ENCODE measurements at places on chromosomes 6 and 20. TPM values are rescaled to one million over a fixed set of nuclear protein-coding genes. Genes with fewer than 3 reads are reported as not detected.
A peak's percentile ranks its signal among the peaks of the same experiment; 100 is the strongest.

- H3K36me3 ChIP-seq, result no peaks in the 10 kb centered on the region
- H3K4me3 ChIP-seq, result no peak overlapping the region
- DNase-seq, result no peak
- no peak overlapping the region for H3K27ac ChIP-seq
Observed at GRCh38 chr6:84356907-84357306, 129.5 kb upstream of the CEP162 start.

GRCh38 chr6:161242113-161242512, 31.7 kb downstream of the AGPAT4 start:
- no peak overlapping the region for H3K4me3 ChIP-seq
- no peak overlapping the region for H3K27ac ChIP-seq
- H3K27me3 ChIP-seq, result no peaks in the 10 kb centered on the region
- H3K4me1 ChIP-seq, result no peaks in the 10 kb centered on the region
- no peaks in the 10 kb centered on the region for H3K36me3 ChIP-seq

DNA sequence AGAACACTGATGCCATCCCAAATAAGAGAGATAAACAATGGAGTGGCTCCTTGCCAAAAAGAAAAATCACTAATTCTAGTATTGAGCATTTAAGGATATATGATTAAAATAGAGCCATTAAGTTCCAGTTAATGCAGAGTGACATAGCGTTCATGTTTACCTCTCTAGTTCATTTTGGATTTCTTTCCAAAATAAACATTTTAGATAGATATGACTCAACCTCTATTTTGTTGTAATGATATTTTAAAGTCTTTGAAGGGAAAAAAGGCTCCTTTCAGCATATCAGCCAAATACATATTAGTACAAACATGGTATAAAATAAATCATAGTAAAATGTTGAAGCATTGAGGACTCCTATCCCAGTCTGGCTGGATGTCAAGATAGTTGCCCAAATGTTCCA, 33.4 kb downstream of the RWDD2A start:
- H3K36me3 ChIP-seq, result no peaks in the 10 kb centered on the region
- H3K27ac ChIP-seq, result no peak overlapping the region
- DNase-seq, result peak; percentile 46
- no peak overlapping the region for H3K4me3 ChIP-seq

GRCh38 chr6:156842598-156843250, 65.5 kb downstream of the ARID1B start:
- no peak overlapping the region for H3K4me3 ChIP-seq
- H3K27me3 ChIP-seq, result no peaks in the 10 kb centered on the region
- H3K36me3 ChIP-seq, result no peaks in the 10 kb centered on the region

DNA sequence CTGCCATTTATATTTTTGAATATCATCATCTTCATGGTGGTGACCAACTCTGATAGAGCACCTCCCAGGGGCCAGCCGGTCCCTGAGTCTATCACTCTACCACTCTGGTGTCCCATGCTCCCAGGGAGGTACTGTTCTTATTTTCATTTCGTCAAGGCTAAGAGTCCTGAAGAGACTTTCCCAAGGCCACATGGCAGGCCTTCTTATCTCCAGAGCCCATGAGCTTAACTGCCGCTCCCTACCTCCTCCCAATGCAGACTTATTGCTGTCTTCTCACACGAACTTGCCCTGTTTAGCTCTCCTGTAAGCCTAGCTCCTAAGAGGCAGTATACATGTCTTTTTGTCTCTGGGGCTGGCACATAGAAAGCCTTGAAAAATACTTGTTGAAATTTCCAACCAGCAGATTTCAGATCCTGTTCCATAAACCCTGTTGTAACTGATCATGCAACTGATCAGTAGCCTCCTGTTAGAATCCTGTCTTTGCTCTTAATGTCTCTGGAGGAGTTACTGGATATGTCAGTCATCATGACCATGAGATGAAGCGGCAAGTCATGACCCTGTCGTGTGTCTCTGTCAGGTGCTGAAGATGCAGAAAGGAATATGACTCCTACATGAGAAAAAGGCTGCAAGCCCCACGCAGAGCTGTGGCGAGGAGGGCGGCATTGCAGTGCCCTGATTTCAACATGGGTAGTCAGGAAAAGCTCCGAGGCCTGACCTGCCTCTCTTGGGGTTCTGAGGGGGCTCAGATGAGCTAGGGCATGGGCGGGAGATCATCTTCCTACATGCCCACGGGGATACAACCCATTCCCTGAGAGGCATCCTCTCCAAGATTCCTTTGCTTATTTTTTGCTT, 60.0 kb downstream of the TTI1 start:
- DNase-seq, result no peak
- no peak overlapping the region for H3K27ac ChIP-seq
- H3K36me3 ChIP-seq, result no peaks in the 10 kb centered on the region

Gene TFAP2C
- not detected for polyA plus RNA-seq

GRCh38 chr6:52227495-52227894, 16.8 kb downstream of the IL17F start:
- no peak overlapping the region for H3K27ac ChIP-seq
- no peaks in the 10 kb centered on the region for H3K27me3 ChIP-seq
- no peaks in the 10 kb centered on the region for H3K4me1 ChIP-seq

Gene TFAP2A
- 0.11 TPM for polyA plus RNA-seq

Gene BTN1A1
- polyA plus RNA-seq, result not detected

Gene ADGB
- polyA plus RNA-seq, result not detected

DNA sequence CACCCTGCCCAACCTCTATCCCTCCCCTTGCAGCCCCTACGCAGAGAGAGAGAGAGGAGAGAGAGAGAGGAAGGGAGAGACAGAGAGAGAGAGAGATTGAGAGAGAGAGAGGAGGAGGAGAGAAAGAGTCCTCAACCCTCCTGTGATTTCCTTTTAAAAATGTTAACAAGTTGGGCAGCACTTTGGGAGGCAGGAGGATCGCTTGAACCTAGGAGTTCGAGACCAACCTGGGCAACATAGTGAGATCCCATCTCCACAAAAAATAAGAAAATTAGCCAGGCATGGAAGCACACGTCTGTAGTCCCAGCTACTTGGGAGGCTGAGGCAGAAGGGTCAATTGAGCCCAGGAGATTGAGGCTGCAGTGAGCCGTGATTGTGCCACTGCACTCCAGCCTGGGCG, 30.1 kb downstream of the CPNE5 start:
- DNase-seq, result no peak
- H3K4me3 ChIP-seq, result no peak overlapping the region
- no peaks in the 10 kb centered on the region for H3K36me3 ChIP-seq
- H3K27me3 ChIP-seq, result no peaks in the 10 kb centered on the region

Gene TMEM170B
- polyA plus RNA-seq, result 0.92 TPM

DNA sequence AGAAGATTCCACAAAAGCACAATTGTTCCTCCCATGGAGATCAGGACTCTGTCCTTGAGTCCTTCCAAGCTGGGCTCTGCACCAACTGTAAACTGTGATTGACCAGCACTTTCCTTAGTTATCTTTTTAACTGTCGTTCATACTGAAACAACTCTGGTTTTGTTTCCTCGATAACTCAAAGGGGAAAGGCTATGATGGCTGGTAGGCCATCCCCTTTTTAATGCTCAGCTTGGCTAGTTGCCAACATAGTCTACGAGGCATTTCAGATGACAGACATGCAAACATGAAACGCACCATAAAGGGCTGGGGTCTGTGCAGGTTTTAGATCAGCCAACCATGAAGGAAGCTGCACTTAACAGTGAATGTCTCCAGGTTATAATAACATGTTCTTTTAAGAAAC, 497.1 kb upstream of the ARID1B start:
- no peaks in the 10 kb centered on the region for H3K4me1 ChIP-seq
- H3K4me3 ChIP-seq, result no peak overlapping the region
- DNase-seq, result no peak
- H3K36me3 ChIP-seq, result no peaks in the 10 kb centered on the region
- H3K27ac ChIP-seq, result no peak overlapping the region
- H3K27me3 ChIP-seq, result no peaks in the 10 kb centered on the region

- H3K4me3 ChIP-seq, result peak overlapping the region; percentile 83
- no peak overlapping the region for H3K27ac ChIP-seq
- peaks cover 15% of the 10 kb centered on the region for H3K27me3 ChIP-seq
- peaks cover 13% of the 10 kb centered on the region for H3K4me1 ChIP-seq
- no peak for DNase-seq
Observed at GRCh38 chr6:32852018-32852843, 1.3 kb downstream of the TAP1 start.

GRCh38 chr6:153677522-153677921, 361.5 kb upstream of the OPRM1 start:
- DNase-seq, result no peak
- H3K4me1 ChIP-seq, result no peaks in the 10 kb centered on the region
- no peak overlapping the region for H3K4me3 ChIP-seq
- no peaks in the 10 kb centered on the region for H3K27me3 ChIP-seq
- no peak overlapping the region for H3K27ac ChIP-seq
- H3K36me3 ChIP-seq, result no peaks in the 10 kb centered on the region

Gene USP49
- polyA plus RNA-seq, result 2.4 TPM

- peaks cover 3% of the 10 kb centered on the region for H3K36me3 ChIP-seq
- peaks cover 43% of the 10 kb centered on the region for H3K4me1 ChIP-seq
- peak overlapping the region; percentile 3 for H3K4me3 ChIP-seq
- H3K27ac ChIP-seq, result peak overlapping the region; percentile 19
Observed at GRCh38 chr6:121441477-121441876, 6.0 kb downstream of the GJA1 start.

DNA sequence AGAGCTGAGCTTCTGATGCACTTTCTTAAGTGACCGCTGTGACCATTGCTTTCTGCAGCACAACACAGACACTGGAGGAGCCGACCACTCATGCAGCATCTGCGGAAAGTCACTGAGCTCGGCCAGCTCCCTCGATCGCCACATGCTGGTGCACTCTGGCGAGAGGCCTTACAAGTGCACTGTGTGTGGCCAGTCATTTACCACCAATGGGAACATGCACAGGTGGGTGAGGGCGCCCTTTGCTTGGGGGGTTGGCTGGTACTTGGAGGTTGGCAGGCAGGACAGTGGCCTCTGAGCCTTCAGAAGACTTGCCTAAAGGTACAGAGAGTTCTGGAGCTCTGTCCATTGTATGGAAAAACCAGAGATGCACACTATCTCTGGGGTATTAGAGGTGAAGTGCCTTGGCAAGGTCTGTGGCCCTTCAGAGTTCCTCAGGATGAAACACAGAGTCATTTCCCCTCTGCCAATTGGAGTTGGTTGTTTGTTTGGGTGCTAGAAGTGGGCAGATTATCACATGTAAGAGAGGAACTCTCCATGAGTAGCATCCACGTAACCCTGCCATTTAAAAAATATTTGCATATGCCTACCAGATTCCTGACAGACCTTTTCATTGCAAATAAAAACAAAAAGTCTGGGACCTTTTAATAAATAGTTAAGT, 81.5 kb downstream of the RREB1 start:
- H3K4me3 ChIP-seq, result no peak overlapping the region
- DNase-seq, result no peak
- H3K4me1 ChIP-seq, result no peaks in the 10 kb centered on the region
- no peaks in the 10 kb centered on the region for H3K27me3 ChIP-seq
- H3K27ac ChIP-seq, result no peak overlapping the region

Gene TNXB
- polyA plus RNA-seq, result 0.24 TPM

- peaks cover 9% of the 10 kb centered on the region for H3K4me1 ChIP-seq
- H3K27me3 ChIP-seq, result no peaks in the 10 kb centered on the region
- peak; percentile 53 for DNase-seq
Observed at GRCh38 chr6:67683960-67684359, 951.1 kb upstream of the ADGRB3 start.

GRCh38 chr20:32752458-32753250, 9.4 kb upstream of the COMMD7 start:
- DNase-seq, result no peak
- H3K27me3 ChIP-seq, result no peaks in the 10 kb centered on the region
- no peak overlapping the region for H3K4me3 ChIP-seq
- no peaks in the 10 kb centered on the region for H3K36me3 ChIP-seq
- H3K27ac ChIP-seq, result no peak overlapping the region
- H3K4me1 ChIP-seq, result peaks cover 10% of the 10 kb centered on the region

Gene SH3BGRL2
- polyA plus RNA-seq, result 2.0 TPM

GRCh38 chr6:4889701-4890100, 113.5 kb downstream of the CDYL start:
- H3K27ac ChIP-seq, result no peak overlapping the region
- H3K4me1 ChIP-seq, result no peaks in the 10 kb centered on the region
- no peaks in the 10 kb centered on the region for H3K27me3 ChIP-seq
- H3K4me3 ChIP-seq, result no peak overlapping the region
- H3K36me3 ChIP-seq, result peaks cover 2% of the 10 kb centered on the region

GRCh38 chr6:124371974-124372475, 568.4 kb downstream of the NKAIN2 start:
- no peaks in the 10 kb centered on the region for H3K4me1 ChIP-seq
- H3K27me3 ChIP-seq, result no peaks in the 10 kb centered on the region
- H3K27ac ChIP-seq, result no peak overlapping the region
- H3K36me3 ChIP-seq, result no peaks in the 10 kb centered on the region
- no peak for DNase-seq

Gene PACRG
- not detected for polyA plus RNA-seq

Gene TGM3
- not detected for polyA plus RNA-seq

- H3K27ac ChIP-seq, result no peak overlapping the region
- no peak overlapping the region for H3K4me3 ChIP-seq
Observed at GRCh38 chr6:52984247-52984646, 10.8 kb downstream of the GSTA4 start.

Gene RBM24
- polyA plus RNA-seq, result 6.6 TPM

GRCh38 chr20:50041246-50041873, 58.6 kb downstream of the SNAI1 start:
- no peak overlapping the region for H3K4me3 ChIP-seq
- H3K27me3 ChIP-seq, result no peaks in the 10 kb centered on the region
- H3K36me3 ChIP-seq, result no peaks in the 10 kb centered on the region
- H3K27ac ChIP-seq, result no peak overlapping the region
- DNase-seq, result no peak

Gene AVP
- polyA plus RNA-seq, result not detected

- no peaks in the 10 kb centered on the region for H3K27me3 ChIP-seq
- no peak overlapping the region for H3K4me3 ChIP-seq
- no peak for DNase-seq
- H3K27ac ChIP-seq, result no peak overlapping the region
Observed at GRCh38 chr20:45368221-45368980, 5.4 kb downstream of the SYS1 start.

Gene BEND6
- polyA plus RNA-seq, result 0.13 TPM

Gene TUBB2B
- 5.1 TPM for polyA plus RNA-seq

DNA sequence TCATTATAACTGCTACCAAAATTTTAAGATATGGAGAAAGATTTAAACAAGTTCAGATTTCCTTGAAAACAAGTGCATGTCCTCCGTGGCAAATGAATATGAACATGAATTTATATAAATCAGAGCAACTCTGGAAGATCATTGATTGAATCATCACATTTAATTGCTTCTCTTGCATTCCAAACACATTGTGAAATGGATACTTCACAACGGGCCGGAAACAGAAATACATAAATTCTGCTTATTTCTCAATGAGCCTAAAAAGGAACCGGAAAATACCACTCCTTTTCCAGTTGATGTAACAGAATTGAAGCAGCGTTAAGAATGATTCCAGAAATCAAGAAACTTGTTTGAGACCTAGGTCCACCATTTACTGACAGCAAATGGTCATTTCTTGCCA, 134.6 kb upstream of the BTN3A2 start:
- no peaks in the 10 kb centered on the region for H3K27me3 ChIP-seq
- no peak overlapping the region for H3K27ac ChIP-seq
- H3K4me3 ChIP-seq, result no peak overlapping the region
- H3K36me3 ChIP-seq, result peaks cover 1% of the 10 kb centered on the region
- no peak for DNase-seq
- H3K4me1 ChIP-seq, result peaks cover 22% of the 10 kb centered on the region

All from endothelial cell of umbilical vein (primary cell).